Activated CD8-positive, alpha-beta T cell treated with anti-CD3 and anti-CD28 coated beads for 36 hours (primary cell): ENCODE measurements at places on chromosomes 2 and 18. TPM values are rescaled to one million over a fixed set of nuclear protein-coding genes. Genes with fewer than 3 reads are reported as not detected.

- DNase-seq = no peak
Measured at GRCh38 chr2:27741673-27742072, 29.8 kb upstream of the MRPL33 start.

- DNase-seq = no peak
Measured at GRCh38 chr2:12796657-12797056, 79.9 kb downstream of the TRIB2 start.

IL1RL2 gene
- not detected for total RNA-seq

MC4R gene
- not detected for total RNA-seq

DNA sequence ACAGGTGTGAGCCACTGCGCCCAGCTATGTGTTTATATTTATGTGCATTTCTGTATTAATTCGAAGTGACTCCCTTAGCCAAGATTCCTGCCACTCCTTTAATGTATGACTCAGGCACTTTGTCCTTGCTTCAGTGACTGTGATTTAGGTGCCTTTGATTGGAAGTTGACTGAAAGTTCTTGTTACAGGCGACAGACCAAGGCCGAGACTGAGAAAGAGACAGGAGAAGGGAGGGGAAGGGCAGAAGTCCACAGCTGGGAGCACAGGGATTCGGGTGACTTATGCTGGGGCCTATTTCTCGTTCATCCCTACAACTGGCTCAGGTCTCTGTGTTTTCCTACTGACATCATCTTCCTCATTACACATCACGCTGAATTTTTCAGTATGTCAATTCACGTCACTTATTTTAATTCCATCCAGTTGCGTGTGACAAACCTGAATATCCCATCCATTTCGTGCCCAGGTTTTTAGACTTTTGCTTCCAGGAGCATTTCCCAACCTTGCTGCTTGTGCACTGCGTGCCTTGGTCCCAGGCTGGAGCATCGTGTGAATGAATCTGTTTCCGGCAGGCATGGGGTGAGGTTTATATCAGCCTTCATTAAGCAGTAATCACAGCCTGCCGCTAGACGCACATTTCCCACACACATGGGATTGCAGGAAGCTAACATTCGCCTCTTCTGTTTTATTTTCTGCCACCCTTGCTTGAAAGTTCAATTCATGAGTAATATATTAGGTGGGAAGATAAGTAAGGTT, 42.4 kb downstream of the TMEM18 start:
- DNase-seq = no peak

DNA sequence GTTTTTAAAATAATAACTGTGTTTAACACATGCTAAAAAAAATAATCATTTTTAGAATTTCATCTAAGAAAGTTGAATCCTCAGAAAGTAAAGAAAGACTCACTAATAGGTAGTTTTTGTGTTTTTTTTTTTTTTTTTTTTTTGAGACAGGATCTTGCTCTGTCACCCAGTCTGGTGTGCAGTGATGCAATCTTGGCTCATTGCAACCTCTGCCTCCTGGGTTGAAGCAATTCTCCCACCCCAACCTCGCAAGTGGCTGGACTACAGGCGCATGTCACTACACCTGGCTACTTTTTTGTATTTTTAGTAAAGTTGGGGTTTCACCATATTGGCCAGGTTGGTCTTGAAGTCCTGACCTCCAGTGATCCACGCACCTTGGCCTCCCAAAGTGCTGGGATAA, 7.1 kb downstream of the CKAP2L start:
- no peak for DNase-seq

COPS7B gene
- 53.6 TPM for total RNA-seq

- no peak for DNase-seq
Measured at GRCh38 chr2:40256649-40257048, 195.2 kb downstream of the SLC8A1 start.

DNA sequence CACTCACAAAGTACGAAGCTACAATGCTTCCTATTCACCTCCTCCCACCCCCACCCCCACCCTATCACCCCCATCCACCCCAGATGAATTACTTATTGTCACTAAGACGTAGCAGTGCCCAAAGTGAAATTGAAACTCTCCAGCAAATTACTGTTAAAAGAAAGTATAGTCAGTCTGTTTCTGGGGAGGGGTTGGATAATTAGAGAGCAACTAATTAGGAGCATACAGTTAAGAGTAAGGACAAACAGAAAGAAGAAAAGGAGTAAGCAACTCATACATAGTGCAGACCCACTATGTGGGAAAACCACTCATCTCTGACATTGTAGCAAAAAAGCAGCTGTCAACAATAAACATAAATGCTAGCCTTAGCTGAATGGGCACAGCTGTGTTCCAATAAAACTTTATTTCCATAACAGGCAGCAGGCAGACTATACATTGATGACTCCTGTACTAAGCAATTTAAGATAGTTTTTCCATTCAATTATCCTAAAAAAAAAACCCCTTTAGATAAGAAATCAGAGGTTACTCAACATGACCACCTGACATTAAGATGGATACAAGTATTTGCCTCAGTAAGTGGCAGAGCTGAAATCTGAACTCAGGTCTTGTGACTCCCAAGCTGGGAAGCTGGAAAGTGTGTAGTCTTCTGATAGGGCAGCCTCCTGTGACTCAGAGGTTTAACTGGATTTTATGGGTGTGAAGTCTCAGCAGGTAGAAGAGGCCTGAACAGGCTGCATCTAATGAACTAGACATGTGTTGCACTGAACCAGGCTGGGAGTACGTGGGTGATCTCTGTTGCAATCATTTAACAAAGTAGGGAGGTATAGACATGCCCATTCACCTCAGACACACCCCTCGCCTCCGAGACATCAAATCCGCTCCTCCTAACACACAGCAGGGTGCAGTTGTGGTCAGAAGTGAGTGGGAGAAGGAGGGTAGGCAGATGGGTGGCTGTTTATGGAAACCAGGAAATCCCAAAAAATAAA, 171.8 kb upstream of the KLF7 start:
- DNase-seq = no peak

RASGRP3 gene
- total RNA-seq = 1.6 TPM

DNA sequence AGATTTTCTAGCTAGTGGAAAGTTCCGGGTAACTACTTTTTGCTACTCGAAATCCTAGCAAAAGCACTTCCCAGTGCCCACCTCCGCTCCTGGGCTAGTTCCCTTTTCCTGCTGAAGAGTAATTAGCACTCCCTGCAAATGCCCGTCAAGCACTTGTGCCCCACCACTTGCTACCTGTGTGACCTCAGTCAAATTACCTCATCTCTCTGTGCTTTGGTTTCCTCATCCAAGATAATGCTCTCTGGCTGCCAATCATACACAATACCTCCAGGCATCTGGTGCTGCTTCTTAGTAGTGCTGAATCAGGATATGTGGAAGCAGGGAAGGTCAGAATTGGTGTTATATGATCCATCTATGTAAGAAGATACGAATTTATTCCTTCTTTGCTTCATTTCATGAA, 102.1 kb upstream of the CDCA7 start:
- DNase-seq = no peak

DNA sequence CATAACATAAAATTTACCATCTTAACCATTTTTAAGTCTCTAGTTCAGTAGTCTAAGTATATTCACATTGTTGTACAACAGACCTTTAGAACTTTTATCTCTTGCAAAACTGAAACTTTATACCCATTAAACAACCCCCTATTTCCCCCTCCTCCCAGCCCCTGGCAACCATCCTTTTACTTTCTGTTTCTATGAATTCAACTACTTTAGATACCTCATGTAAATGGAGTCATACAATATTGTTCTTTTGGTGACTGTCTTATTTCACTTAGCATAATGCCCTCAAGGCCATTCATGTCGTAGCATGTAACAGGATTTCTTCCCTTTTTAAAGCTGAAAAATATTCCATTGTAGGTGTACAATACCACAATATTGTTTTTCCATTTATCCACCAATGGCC, 129.8 kb downstream of the PDE11A start:
- no peak for DNase-seq

NT5DC4 gene
- not detected for total RNA-seq

EGR4 gene
- 0.11 TPM for total RNA-seq

FOXD4L1 gene
- 0.23 TPM for total RNA-seq

DNA sequence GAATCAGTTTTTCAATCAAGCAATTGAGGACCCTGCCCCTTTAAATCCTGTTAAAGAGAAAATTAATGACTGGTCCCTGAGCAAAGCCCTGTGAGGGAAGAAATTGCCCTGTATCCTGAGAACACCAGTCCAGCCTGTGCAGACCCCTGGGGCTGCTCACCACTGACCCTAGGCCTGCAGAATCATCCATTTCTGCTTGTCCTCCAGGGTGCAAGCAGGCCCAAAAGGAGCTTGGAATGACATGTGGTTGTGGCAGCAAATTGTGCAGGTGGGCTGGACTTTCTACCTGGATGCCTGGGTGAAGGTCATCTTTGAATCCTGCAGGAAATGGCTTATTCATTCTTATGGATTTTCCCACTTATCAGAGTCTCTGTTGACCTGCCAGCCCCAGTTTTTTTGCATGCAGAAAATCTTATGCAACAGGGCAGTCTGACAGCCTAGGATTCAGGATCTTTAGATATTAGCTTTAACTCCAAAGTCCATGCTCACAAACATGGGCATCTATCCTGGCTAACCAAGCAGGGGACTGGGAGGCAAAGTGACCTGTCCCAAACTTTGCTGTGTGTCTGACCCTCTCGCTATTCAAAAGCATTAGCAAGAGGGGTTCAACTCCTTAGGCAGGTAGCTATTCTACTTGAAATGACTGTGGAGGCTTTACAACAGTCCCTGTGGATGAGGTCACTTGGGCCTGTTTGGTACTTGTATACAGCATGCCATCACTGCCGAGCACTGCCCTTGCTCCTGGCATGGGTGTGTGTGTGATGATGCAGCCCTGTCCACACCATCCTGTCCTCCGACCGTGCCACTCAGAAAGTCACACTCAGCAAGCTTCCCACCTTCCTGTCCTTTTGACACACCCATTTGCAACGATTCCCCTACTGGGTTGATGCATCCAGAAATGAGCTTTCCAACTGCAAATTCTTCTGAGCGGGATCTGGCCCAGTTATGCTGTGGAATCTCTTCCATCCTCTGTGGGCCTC, 85.3 kb downstream of the CAPN13 start:
- no peak for DNase-seq

GRCh38 chr18:37321582-37322491, 243.8 kb downstream of the CELF4 start:
- DNase-seq = no peak

DNA sequence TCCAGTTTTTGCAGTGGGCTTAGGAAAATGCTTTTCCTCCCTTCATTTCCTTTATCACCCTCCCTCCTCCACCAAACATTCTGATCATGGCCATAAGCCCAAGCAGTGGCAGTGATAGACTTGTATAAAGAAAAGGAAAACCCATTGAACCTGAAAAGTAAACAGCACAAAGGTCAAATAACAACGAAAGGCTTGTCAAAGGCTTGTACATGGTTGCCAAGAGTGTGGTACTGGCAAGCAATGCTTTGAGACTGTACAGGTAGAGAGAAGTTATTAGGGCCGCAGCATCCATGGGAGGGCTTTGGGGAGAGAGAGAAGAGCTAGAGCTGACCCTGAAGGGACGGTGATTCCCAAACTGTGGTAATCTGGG, 2.1 kb upstream of the VWA3B start:
- no peak for DNase-seq

- DNase-seq = no peak
Measured at GRCh38 chr2:19346983-19347618, 11.3 kb downstream of the OSR1 start.

MARCHF4 gene
- not detected for total RNA-seq

- DNase-seq = no peak
Measured at GRCh38 chr2:16243411-16243996, 303.2 kb downstream of the MYCN start.

DNA sequence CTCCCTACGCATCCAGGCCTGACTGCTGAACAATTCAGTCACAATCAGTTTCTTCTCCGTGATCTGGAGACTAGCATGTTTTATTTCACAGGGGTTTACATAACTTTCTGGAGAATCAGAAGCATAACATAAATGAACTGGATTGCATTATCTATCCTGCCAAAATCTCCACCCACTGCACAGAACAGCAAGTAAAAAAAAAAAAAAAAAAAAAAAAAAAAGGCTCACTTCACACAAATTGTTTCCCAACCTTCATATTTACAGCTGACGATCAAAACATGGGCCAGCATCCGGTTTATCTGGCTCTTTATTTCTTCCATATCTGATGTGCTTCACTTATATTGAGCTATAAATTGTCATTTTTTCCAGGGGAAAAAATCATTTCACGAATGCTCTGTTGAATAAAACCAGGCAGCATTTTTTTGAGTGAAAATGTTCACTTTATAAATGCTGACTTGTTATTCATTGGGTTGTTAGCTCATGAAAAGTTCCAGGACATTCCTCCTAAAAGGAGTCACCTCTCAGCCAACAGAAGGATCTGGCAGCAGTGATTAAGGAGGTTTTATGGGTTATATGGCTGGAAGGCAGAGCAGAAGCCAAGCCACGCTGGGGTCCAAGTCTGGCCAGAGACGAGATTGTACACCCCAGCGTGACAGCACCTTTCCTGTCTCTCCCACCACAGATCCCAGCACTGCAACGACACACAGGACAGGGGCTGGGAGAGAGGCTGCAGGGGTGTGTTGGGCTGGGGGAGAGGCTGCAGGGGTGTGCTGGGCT, 51.2 kb upstream of the GLI2 start:
- no peak for DNase-seq

DNA sequence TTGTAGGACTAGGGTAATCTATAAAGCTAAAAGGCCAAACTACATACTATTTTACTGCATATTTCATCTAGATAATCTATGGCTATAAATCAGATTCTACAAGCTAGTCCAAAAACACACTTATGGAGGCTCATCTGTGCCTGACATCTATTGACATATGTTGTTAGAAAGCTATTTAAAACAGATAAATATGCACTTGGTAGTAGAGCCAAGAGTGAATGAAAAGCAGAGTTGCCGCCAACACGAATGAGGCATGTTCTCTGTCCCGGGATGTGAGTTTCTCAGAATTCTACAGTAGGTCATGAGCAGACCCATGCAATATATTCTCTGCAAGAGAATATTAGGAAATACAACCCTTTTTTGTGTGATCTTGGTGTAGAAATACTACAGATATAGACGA, 66.7 kb upstream of the LPIN2 start:
- no peak for DNase-seq

- no peak for DNase-seq
Measured at GRCh38 chr18:80231616-80232015, 15.7 kb downstream of the PARD6G start.

- DNase-seq = no peak
Measured at GRCh38 chr2:187168720-187169713, 279.0 kb downstream of the CALCRL start.

DNA sequence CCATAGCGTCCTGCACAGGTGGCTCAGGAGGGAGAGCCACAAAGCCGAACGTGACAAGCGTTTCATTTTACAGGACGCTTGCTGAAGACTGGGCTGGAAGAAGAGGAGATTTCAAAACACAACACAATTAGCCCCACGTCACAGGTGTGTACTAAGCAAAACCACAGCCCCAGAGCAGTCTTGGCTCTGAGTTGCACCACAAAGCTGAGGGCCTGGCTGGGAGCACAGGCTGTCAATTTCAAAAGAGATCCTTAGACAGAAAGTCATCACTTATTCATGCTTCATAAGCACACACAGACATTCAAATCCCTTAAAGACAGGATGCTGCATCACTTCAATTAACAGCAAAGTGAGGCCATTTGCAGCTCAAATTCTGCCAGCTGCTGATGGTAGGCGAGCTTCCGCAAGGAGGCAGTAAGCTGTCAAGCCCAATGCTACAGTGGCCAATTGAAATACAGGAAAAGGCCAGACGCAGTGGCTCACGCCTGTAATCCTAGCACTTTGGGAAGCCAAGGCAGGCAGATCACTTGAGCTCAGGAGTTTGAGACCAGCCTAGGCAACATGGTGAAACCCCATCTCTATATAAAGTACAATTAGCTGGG, 79.6 kb downstream of the SKA1 start:
- DNase-seq = no peak

- no peak for DNase-seq
Measured at GRCh38 chr2:109080109-109080508, 48.9 kb upstream of the SH3RF3 start.
